Glutamatergic neuron (in vitro differentiated cells): ENCODE measurements at places on chromosomes 3 and 15. TPM values are rescaled to one million over a fixed set of nuclear protein-coding genes. Genes with fewer than 3 reads are reported as not detected.

- peaks cover 1% of the 10 kb centered on the region for H3K4me1 ChIP-seq
- peaks cover 4% of the 10 kb centered on the region for H3K27me3 ChIP-seq
- no peak overlapping the region for H3K4me3 ChIP-seq
Observed at GRCh38 chr15:88878720-88879184, 16.6 kb downstream of the HAPLN3 start.

Gene VIPR1
- total RNA-seq, result not detected

GRCh38 chr15:44194323-44195150, 534 bp downstream of the FRMD5 start:
- H3K4me1 ChIP-seq, result peaks cover 5% of the 10 kb centered on the region
- peak overlapping the region; percentile 98 for H3K4me3 ChIP-seq
- DNase-seq, result peak; percentile 64
- H3K36me3 ChIP-seq, result no peaks in the 10 kb centered on the region
- H3K27ac ChIP-seq, result peak overlapping the region; percentile 89
- peaks cover 4% of the 10 kb centered on the region for H3K27me3 ChIP-seq

DNA sequence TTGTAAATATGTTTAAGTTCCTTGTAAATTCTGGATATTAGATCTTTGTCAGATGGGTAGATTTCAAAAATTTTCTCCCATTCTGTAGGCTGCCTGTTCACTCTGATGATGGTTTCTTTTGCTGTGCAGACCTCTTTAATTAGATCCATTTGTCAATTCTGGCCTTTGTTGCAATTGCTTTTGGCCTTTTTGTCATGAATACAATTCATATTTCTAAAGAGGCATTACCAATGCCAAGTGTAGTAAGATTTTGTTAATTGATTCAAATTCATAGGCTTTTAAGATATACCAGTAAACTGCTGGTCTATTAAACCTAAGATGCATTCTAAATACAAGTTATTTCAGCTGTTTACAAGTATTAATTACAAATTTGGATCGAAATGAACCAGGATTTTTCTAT, 31.0 kb downstream of the PIK3R4 start:
- no peak overlapping the region for H3K4me3 ChIP-seq
- H3K27me3 ChIP-seq, result peaks cover 2% of the 10 kb centered on the region
- no peak overlapping the region for H3K27ac ChIP-seq
- DNase-seq, result no peak
- H3K4me1 ChIP-seq, result no peaks in the 10 kb centered on the region
- H3K36me3 ChIP-seq, result no peaks in the 10 kb centered on the region

GRCh38 chr3:4574426-4574965, 81.3 kb downstream of the ITPR1 start:
- H3K36me3 ChIP-seq, result no peaks in the 10 kb centered on the region
- no peak overlapping the region for H3K27ac ChIP-seq
- H3K27me3 ChIP-seq, result no peaks in the 10 kb centered on the region
- DNase-seq, result no peak

DNA sequence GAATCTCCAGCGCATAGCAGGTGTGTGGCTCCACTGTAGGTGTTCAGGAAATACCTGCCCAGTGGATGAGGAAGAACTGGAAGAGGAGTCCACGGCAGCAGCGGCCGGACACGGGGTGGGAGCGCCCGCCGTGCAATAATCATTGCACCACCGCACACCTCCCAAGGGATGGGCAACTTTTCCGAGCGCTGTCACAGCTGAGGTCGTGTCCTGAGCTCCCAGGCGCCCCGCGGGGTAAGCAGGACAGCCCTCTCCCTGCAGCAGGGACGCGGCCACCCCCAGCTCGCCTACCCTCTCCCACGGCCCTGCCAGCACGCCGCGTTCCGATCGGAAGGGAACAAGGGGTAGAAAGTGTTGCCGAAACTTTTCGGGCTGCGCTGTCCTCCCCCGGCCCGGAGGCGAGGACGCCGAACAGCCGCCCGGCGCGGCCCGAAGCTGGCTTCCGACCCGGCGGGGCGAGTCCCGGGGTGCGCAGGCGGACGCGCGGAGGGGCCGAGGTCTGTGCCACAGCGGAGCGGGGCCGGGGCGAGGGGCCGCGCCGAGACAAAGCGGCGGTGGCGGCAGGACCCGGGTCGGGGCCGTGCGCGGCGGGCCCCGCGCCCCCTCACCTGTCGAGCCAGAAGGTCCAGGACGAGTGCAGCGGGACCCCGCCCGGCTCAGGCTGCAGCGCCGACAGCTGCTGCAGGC, 475 bp downstream of the EIF4E3 start:
- DNase-seq, result peak; percentile 70
- H3K27ac ChIP-seq, result peak overlapping the region; percentile 75
- peaks cover 28% of the 10 kb centered on the region for H3K4me1 ChIP-seq
- peaks cover 23% of the 10 kb centered on the region for H3K27me3 ChIP-seq
- H3K4me3 ChIP-seq, result peak overlapping the region; percentile 80

DNA sequence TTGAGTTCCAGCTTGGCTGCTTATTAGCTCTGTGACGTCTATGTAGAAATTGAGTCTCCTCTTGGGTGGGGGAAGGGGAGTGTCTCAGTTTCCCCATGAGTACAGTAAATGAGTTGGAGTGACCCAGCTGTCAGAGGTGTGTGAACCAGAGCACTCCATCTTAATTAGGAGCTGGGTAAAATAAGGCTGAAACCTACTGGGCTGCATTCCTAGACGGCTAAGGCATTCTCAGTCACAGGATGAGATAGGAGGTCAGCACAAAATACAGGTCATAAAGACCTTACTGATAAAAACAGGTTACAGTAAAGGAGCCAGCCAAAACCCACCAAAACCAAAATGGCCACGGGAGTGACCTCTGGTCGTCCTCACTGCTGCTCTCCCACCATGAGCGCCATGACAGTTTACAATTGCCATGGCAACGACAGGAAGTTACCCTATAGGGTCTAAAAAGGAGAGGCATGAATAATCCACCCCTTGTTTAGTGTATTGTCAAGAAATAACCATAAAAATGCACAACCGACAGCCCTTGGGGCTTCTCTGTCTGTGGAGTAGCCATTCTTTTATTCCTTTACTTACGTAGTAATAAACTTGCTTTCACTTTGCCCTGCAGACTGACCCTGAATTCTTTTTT, 222.4 kb downstream of the CACNA2D3 start:
- H3K36me3 ChIP-seq, result no peaks in the 10 kb centered on the region
- H3K4me3 ChIP-seq, result no peak overlapping the region
- peaks cover 4% of the 10 kb centered on the region for H3K27me3 ChIP-seq
- no peak for DNase-seq

- no peaks in the 10 kb centered on the region for H3K36me3 ChIP-seq
- DNase-seq, result no peak
- no peak overlapping the region for H3K27ac ChIP-seq
- H3K4me1 ChIP-seq, result peaks cover 7% of the 10 kb centered on the region
- H3K27me3 ChIP-seq, result peaks cover 8% of the 10 kb centered on the region
Observed at GRCh38 chr15:70243686-70244540, 146.2 kb upstream of the TLE3 start.

Gene C2CD4B
- not detected for total RNA-seq

Gene GOLGA8B
- 161 TPM for total RNA-seq

DNA sequence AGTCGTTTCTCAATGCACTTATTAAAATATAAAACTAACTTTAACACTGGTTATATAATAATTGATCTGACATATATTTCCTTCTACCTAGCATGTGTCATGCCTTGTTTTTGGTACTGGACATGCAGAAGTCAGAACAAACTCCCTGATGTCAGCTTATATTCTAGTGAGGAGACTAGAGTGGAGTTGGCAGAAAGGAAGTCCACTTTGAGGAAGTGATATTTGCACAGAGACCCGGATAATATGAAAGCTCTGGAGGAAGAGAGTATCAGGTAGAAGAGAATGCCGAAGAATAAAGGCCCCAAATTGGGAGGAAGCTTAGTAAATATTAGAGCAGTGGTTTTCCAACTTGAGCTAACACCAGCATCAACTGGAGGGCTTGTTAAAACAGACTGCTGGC, 24.6 kb upstream of the ZNF280D start:
- no peak overlapping the region for H3K27ac ChIP-seq
- H3K36me3 ChIP-seq, result no peaks in the 10 kb centered on the region
- no peak for DNase-seq
- peaks cover 2% of the 10 kb centered on the region for H3K4me1 ChIP-seq

Gene FMN1
- total RNA-seq, result 1.1 TPM

DNA sequence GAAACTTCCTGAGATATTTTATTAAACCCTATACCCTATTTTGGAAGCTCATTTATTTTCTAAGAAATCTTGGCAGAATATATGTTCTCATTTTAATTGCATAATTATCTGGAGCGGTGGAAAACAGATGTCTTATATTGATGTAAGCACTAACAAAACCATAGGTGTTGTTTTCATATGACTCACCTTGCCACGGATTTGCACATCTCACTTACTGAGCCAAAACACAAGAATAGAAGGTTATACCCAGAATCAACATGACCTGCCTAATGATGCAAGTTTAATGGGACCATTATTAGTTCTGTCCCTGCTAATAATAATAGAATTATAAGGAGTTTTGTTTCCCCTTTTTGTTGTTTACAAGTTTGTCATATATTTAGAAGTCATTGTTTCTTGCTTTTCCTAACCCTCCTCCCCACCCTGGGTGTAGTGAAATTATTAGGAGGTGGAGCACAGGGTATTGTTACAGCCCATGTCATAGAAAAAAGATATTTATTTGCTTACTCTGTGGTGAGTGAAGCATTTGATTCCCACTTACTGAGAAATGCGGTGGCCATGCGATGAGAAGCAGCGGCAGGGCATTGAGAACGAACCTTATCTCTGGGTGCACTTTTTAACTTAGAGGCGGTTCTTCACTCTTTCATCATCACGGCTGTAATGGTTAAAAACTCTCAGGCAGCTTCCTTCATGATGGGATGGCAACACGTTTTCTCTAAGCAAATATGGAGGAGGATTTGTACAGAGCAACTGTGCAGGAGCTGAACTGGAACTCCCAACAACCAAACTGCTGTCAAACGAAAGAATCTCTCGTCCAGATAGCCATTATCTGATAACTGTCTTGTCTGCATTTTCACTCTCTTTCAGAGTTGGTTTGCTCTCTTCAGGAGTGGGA, 521 bp downstream of the IL5RA start:
- no peak for DNase-seq
- no peaks in the 10 kb centered on the region for H3K27me3 ChIP-seq
- no peaks in the 10 kb centered on the region for H3K4me1 ChIP-seq
- no peak overlapping the region for H3K4me3 ChIP-seq
- no peak overlapping the region for H3K27ac ChIP-seq

DNA sequence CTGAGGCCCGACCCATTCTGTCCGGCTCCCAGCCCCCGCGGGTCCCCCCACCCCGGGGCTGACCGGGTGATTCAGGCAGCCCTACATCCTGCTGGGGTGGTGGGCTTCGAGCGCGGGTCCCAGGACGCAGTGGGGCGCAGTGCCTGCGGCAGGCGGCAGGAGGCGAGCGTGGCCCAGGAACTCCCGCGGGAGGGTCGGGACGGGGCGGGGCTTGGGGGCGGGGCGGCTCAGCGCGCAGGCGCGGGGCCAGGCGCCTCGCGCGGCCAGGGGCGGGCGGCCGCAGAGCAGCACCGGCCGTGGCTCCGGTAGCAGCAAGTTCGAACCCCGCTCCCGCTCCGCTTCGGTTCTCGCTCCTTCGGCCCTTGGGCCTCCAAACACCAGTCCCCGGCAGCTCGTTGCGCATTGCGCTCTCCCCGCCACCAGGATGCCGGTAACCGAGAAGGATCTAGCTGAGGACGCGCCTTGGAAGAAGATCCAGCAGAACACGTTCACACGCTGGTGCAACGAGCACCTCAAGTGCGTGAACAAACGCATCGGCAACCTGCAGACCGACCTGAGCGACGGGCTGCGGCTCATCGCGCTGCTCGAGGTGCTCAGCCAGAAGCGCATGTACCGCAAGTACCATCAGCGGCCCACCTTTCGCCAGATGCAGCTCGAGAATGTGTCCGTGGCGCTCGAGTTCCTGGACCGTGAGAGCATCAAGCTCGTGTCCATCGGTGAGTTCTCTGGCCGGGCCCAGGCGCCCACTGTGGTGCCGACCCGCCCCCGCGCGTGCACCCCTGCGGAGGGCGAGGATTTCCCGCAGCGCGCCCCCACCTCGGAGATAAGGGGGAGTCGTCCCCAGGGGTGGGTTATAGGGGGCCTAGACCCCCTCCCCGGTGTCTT, at the start of gene FLNB:
TSS of gene FLNB (plus strand) at position 282 of the 885 bp plus-strand sequence. CDS start at position 425, 143 bp downstream.
- no peaks in the 10 kb centered on the region for H3K36me3 ChIP-seq
- H3K4me3 ChIP-seq, result peak within 1 kb of the TSS; percentile 91
- peak within 1 kb of the TSS; percentile 59 for H3K27ac ChIP-seq
- H3K4me1 ChIP-seq, result peaks cover 9% of the 10 kb centered on the region
- peak; percentile 87 for DNase-seq

Gene NUSAP1
- total RNA-seq, result 19.3 TPM

DNA sequence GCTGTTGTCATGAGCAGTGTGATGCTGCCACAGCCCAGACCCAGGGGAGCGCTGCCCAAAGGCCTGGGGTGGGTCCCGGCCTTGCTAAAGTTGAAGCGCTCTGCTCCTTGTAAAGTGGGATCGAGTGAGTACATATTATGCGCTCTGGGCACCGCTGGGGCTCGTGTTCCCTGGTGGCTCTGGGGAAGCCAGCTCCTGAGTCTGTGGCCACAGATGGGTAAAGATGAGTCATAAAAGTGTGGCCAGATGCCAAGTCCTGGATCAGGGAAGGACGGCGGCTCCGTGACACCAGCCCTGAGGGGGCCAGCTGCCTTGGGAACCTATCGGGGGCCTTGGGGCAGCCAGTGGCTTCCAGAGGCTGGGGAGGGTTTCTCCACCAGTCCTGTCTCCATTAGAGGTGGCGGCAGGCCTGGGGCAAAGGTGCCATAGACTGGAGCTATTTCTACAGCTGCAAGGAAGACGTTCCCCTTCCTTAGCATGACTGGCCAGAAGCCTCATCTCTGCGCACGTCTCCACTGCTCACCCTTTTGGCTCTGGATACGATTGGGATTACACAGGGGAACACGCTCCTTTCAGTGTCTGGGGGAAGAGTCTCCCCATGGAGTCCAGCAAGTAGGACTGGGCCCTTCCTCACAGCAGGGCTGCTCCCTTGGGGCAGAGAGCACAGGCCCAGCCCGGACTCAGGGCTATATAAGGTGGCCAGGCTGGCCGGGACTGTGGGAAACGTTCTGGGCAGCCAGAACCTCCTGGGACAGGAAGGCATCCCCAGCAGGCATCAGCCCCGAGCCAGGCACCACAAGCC, 1.2 kb upstream of the ITIH4 start:
- H3K4me1 ChIP-seq, result peaks cover 28% of the 10 kb centered on the region
- no peak overlapping the region for H3K27ac ChIP-seq
- H3K36me3 ChIP-seq, result no peaks in the 10 kb centered on the region

Gene MTFMT
- total RNA-seq, result 12.6 TPM

Gene GOLGA8H
- total RNA-seq, result not detected

DNA sequence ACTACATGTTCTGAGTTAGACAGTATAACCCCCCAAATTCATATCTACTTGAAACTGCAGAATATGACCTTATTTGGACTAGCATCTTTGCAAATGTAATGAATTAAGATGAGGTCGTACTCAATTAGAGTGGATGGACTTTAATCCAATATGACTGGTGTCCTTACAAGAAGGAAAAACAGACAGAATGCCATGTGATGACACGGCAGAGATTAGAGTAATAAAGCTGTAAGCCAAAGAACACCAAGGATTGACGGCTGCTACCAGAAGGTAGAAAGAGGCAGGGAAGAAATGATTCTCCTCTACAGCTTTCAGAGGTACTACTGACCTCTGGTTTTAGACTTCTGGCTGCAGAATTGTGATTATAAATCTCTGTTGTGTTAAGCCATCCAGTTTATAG, 30.3 kb downstream of the GALK2 start:
- no peak overlapping the region for H3K27ac ChIP-seq
- H3K4me1 ChIP-seq, result no peaks in the 10 kb centered on the region
- no peak overlapping the region for H3K4me3 ChIP-seq
- DNase-seq, result no peak
- no peaks in the 10 kb centered on the region for H3K27me3 ChIP-seq
- peaks cover 8% of the 10 kb centered on the region for H3K36me3 ChIP-seq

GRCh38 chr3:48425281-48425812, 4.5 kb downstream of the PLXNB1 start:
- peak overlapping the region; percentile 9 for H3K27ac ChIP-seq
- H3K4me3 ChIP-seq, result peak overlapping the region; percentile 27
- DNase-seq, result no peak
- no peaks in the 10 kb centered on the region for H3K36me3 ChIP-seq
